ENCODE measurements at places on chromosomes 7 and 10.

GRCh38 chr10:85542936-85543730 is 823.5 kb downstream of the GRID1 start:
- no peak for DNase-seq

DNA sequence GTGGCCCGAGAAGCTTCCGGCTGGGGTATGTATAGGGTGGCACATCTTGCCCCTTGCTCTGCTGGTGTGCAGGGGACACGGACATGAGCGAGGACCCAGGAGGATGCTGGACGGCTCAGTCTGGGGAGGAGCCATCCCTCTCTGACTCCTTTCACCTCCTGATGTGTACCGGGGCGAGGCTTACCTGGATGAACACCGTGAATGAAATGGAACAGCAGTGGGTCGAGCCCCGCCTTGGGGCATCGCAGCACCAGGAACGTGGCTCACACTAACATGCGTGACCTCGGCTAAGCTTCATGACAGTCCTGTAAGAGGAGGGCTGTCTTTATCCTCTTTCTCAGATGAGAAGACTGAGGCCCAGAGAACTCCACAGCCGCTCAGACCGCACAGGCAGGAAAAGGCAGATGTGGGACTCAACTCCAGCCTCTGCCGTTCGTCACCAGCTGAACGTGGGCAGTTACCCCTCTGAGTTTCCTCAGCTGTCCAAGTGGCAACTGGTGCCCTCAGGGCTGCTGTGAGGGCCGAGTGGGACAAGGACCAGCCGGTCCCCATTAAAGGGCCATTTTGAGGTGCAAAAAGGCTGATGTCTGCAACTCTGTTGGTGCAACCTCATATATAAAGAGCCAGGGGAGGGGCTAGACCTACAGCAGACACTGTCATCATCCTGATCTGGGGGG is 54.5 kb downstream of the INSIG1 start:
- no peak for DNase-seq

- peak; percentile 28 for DNase-seq
Measured at GRCh38 chr10:12067336-12067735, 1.4 kb upstream of the DHTKD1 start.

- DNase-seq = no peak
Measured at GRCh38 chr10:128612631-128613030, 486.4 kb upstream of the MKI67 start.

DNA sequence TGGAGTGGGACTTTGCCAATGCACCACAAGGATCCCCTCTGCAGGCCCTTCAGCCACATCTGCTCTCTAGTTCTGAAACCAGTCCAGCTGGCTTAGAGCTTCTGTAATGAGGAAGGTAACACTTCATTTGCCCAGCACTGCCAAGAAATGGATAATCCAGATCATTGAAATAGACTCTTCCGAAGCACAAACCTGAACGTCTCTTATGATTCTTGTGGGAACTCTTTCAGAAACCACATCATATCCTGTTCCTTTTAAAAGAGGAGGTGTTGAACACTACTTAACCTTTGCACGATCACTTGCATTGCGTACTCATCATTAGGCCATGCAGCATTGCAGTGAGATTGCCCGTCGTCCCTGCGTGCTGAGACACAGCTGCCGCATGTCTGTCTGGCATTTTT is 25.8 kb upstream of the PLPP4 start:
- no peak for DNase-seq

DNA sequence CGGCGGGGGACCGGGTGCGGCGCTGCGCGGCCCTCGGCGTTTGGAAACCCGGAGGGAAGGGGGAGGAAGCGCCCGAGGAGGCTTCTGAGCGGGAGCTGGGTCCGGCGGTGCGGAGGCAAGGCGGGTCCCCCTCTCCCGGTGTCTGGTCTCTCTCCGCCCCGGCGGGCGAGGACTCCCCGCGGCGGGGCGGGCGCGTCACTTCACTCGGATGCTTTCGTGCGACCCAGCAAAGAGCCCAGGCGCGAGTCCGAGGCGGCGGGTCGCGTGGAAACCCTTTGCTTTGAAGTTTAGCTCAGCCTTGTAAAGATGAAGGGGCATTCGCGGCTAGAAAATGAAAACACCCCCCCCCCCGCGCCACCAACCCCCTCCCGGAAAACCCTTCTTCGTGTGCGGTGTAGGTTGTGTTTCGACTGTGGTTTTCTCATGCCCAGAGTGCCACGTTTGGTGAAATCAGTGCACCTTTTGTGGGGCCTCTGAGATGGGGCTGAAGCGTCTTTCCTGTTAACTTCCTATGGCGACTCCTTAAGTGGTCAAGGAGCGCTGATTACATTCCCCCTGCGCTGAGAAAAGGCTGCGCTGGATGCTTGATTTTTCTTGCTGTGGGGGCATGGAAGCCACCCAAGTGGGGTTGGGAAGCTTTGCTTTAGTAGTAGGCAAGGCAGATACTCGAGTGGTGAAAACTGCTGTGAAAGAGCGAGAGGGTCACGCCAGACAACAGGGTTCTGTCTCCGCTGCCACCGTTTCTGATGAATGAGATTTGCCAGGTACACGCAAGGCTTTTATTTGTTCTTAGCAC is 876 bp downstream of the GNAI1 start:
- DNase-seq = peak; percentile 48

DNA sequence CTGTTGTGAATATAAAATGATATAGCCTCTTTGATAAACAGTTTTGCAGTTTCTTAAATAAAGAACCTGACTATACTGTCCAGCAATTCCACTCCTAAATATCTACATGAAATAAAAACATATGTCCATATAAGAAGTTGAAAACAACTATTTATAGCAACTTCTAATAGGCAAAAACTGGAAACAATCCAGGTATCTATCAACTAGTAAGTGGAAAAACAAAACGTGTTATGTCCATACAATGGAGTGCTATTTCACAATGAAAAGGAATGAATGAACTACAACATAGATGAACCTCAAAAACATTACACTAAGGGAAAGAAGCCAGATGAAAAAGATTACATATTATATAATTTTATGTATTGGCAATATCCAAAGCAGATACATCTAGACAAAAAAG is 268.9 kb downstream of the CSTF2T start:
- no peak for DNase-seq

DNA sequence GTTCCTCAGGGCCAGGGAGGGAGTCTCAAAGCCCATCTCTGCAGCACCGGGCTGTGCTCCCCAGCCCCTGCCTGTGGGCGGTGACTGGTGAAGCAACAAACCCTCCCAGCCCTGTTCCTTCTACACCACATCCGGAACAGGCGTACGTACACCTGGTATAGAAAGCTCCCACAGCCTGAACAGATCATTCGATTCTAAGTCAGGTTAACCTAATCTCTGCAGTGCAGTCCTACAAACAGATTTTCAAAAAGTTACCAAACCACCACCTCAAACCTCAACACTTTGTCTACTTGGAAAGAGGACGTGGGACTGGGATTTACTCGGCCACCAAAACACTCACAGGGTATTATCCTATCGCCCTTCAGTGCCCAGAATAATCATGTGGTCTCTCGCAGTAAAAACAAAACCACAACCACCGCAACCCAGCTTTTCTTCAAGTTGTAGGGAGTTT is 238.4 kb downstream of the DIP2C start:
- peak; percentile 39 for DNase-seq

DNA sequence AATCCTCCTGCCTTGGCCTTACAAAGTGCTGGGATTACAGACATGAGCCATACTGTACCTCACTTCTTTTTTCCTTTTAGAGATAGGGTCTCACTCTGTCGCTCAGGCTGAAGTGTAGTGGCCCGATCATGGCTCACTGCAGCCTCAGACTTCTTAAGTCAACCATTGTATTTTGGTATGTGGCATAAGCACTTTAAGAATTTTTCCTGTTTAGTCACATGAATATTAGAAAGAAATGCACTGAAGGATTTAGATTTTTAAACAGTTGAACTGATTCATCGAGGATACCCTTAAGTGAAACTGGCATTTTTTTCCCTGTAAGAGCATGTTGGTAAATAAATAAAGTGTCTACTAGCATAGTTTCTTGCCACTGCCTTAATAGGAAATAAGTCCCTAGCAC is 319.3 kb upstream of the CACNA2D1 start:
- no peak for DNase-seq

DNA sequence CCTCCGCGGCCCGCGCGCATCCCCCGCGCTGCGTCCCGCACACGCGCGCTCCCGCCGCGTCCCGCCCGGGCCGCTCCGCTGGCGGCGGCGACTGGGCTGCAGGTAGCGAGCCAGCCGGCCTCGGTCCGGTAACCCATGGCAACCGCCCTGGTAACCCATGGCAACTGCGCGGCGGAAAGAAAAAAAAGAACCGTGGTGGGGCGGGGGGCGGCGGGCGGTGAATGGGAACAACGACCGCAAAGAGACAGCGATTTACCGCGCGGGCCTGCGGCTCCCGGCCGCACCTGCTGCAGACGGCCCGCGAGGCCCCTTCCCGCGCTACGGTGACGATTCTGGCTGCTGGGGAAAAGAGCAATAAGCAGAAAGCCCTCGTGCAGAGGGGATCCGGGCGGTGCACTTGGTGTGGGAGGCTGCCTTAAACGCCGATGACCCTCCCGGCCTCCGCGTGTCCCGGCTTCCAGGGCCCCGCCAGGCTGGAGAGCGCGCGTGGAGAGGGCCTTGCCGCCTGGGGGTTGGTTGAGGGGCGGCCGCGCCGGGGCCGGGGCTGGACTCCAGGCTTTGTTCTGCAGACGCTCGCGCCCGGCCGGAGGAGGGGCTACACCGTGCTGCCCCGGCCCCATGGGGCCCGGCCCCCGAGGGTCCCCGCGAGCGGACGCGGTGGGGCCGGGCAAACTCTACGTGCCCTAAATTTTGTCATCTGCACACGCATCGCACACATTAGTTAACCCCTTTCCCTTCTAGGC is 84.7 kb downstream of the SNX10 start:
- DNase-seq = no peak

GRCh38 chr7:45033261-45033930 is 33.4 kb downstream of the CCM2 start:
- no peak for DNase-seq

GRCh38 chr10:52106899-52107298 is 207.2 kb upstream of the DKK1 start:
- peak; percentile 11 for DNase-seq

- DNase-seq = no peak
Measured at GRCh38 chr7:64849250-64849923, 53.7 kb upstream of the ZNF273 start.

DNA sequence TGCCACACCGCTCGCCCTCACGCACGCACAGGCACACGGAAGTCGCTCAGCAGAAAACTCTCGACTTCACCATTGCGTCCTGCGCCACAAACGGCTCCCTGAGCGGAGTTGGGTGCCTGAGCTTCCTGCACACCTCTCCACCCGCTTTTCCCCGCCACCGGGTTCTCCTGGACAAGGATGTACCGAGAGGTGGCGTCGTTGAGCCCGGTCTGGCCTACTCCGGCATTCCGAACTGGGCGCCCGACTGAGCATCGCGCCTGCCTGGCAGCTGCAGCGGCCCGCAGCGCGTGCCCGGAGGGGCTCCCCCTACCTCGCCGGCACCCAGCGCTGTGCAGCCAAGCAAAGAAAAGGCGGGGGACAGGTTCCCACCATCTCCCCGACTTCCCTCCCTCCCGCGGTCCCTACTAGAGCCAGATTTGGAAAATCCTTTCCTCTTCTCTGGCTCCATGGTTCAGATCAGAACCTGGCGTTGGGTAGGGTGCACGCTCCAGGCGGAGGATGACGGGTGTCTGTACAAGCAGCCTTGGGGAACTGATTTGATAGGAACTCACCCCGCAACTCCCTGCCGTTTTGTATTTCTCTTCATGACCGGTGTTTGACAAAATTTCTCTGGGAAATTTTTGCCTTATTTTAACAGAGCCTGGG is 1.7 kb downstream of the SORCS3 start:
- no peak for DNase-seq

- DNase-seq = no peak
Measured at GRCh38 chr7:128839751-128840177, 9.6 kb downstream of the FLNC start.

DNA sequence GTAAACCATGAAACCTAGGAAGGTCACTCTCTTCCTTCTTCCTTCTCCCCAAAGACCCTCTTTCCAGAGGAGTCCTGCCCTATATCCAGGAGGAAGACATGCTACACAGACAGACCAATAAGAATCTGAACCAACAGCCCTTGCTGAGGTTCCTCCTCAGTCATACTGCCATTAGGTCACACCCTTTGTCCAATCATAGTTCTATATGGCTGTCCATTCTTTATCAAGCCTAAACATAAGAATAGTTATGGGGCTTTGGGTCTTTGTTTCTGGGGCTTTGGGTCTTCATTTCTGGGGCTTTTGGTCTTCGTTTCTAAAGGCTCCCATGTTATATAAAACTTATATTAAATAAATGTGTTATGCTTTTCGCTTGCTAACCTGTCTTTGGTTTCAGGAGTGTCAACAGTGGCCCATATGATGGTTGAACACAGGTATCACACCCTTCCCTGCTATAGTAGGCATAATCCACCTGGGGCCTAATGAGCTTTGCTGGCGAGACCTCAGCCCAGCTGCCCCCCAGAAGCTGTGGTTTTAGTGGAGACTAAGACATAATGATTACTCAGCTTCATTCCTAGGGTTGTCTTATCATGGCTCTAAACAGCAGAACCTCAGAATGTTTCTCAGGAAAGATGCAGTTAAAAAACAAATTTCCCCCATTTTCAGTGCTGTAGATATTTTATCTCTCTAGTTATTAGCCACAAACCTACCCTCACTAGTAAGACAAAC is 91.6 kb downstream of the ELMO1 start:
- DNase-seq = no peak

DNA sequence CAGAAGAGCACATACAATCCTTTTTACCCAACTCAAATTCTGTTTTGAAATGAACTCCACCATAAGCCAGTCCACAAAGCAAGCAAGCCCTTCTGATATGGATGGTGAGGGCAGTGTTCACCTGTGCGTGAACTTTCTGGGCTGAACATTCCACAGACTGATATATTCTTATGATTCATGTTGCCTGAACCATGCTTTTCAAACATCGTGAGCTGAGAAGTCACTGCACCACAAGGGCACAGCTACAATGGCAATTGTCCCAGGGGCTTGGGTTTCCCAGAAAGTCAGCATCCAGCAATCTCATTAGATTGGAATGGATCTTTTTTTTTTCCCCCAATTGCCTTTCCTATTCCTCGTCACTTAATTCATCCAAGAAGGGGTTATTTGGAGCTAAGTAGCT is 86.9 kb upstream of the ZNF438 start:
- DNase-seq = no peak

DNA sequence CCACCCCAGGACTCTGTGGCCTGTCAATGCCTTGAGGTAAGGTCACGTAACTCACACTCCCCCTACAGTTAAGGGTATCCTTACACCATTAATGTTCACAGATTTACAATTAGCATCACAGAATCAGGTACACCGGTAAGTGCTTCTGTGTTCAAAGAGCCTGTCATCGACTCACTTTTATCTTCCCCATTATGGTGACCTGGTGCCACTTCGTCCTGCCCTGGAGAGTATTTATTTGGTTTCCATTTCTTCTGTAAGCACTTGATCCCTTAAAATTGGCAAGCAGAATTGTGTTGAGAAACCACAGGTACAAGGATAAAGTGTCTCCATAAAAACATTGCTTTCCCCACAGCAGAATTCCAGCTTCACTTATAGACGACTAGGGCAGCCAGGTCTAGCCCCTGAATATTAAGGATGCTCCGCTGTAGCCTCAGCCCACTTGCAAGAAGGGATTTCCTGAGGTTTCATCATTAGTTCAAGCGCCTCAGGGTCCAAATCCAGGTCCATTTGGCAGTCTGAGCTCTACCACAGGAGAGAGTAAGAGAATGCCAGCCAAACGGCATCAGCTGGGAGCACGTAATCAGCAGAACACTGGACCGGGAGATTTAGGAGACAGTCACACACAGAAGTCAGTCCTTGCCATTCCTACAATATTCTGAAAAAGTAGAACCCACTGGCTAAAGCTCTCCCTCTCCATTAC is 10.1 kb downstream of the ATXN7L1 start:
- DNase-seq = no peak
